AG10803 (cell line): ENCODE measurements at places on chromosomes 1 and 21.

GRCh38 chr21:42257091-42257765 lies 38.3 kb downstream of the ABCG1 start:
- peak; percentile 16 for DNase-seq

- DNase-seq = peak; percentile 3
Measured at GRCh38 chr1:88472298-88472697, 211.8 kb upstream of the PKN2 start.

DNA sequence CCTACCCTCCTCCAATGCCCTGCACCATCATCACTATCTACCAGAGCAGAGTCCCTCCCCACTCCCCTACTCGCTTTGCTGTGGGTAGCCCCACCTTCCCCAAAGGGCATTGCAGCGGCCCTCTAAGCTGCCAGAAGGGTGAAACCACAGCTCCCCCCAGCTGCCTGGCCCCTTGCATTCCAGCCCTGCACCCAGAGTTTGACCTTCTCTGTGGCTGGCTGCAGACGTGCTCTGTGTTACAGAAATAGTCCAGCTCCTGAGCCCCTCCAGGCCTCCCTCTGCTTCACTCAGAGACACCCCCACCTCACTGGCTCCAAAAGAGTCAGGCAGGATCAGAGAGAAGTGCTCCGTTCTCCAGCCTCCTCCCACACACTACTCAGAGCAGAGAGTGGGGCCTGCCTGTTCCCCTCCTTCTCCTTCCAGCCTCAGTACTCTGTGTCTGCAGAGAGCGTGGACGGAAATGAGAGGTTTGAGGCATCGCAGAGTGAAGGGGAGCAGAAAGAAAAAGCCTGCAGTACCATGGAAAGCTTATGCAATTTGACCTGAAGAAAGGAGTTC lies 63.2 kb downstream of the PLEKHA6 start:
- peak; percentile 85 for DNase-seq

DNA sequence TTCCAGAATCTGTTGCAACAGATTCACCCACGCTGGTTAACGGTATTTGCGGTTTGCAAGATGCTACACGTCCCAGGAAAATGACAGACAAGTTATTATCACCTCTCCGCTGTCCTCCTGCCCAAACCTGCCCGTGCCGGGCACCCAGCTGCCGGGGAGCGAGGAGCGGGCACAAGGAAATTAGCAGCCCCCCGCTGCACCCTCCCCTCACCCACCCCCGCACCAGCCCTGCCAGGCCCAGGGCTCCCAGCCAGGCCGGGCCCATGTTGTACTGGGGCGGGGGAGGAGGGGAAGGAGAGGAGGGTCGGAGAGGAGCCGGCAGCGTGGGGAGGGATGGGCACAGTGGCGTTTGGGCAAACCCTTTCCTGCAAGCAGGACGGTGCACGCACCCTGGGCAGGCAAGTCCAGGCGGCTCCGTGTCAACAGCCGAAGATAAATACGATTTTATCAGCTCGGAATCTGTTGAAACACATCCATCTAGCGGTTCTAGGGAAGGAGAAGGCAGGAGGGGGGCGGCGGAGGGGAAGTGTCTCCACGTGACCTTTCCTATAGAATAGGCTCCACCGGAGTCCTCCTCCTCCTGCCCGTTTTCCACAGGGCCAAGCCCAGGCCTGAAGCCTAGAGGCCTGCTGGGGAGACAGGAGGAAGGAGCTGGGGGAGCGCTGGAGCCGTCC lies 35.1 kb upstream of the CCDC27 start:
- no peak for DNase-seq

GRCh38 chr1:205270764-205271163 lies 43.0 kb downstream of the TMCC2 start:
- DNase-seq = no peak

DNA sequence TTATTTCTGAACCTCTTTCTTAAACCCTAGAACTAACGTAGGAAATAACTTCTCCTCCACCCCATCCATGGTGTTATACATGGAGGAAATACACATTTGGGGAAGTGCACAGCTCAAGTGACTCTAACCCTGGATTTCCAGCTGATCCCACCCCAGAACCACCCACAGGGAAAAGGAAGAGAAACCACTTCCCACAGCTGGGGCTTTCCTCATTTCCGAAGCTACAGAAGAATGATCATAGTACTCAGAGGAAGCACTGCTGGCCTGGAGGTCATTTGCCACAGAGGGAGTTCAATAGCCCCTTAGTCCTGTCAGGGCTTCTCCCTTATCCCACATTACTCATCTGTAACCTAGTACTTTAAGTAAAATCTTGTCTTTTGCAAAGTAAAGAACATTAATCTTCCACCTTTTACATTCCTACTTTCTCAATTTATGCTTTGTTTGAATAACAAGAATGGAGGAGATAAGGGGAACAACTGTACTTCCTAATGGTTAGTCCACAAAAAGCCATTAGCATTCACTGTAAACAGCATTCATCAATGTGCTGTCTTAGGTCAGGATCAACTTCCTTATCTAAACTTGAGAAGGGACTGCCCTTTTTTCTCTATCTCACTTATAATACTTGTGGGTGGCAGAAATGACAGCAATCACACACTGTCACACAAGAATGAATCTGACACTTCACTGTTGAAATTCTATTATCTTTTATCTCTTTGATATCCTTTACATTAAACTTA lies 63.0 kb upstream of the RGS1 start:
- DNase-seq = no peak

DNA sequence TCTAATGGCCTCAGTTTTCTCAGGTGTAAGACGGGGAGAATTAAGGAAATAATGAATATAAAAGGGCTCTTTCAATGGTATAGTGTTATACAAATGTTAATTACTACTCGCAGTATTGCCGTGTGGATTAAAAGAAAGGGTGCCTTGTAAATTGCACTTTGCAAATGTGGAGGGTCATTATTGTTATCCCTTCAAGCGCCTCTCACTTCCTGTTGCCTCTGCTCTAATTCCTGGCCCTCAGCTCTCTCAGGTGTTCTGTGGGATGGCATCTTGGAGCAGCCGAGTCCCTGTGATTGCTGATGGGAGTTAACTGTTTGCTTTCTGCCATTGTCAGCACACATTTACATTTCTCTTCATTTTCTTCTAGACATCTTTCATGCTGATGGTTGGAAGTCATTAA lies 7.1 kb upstream of the S100A11 start:
- DNase-seq = no peak

GRCh38 chr1:75731881-75732280 lies 7.4 kb downstream of the ACADM start:
- peak; percentile 26 for DNase-seq

DNA sequence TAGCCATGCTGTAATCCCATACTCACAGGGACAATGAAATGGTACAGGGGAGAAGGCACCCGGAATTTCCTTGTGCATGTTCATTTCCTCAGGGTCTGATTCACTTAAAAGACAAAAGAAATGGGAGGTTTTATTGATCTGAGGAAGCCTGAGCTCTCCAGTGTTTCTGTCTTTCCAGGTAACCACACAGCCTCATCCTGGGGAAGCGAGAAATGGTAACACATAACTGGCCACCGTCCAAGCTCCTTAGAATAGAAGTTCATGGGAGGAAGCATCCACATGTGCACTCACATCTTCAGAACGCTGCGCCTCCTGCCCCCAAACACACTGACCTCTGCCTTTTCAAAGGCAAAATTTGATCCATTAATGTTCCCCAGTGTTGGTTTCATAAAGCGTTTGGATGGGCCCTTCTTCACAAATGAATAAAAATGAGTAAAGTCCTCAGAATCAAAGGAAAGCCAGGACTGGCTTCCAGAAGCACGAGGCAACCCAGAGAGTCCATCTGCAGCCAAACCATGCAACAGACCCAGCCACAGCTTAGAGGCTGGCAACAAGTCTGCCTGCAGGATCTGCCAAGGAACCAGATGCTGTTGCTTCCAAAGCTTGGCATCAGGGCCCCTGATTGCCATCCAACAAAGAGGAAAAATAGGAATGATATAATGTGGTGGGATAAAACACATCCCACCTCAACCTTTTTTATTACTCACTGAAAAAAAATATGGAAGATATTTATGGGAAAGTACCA lies 120.3 kb downstream of the ZBTB18 start:
- peak; percentile 44 for DNase-seq

DNA sequence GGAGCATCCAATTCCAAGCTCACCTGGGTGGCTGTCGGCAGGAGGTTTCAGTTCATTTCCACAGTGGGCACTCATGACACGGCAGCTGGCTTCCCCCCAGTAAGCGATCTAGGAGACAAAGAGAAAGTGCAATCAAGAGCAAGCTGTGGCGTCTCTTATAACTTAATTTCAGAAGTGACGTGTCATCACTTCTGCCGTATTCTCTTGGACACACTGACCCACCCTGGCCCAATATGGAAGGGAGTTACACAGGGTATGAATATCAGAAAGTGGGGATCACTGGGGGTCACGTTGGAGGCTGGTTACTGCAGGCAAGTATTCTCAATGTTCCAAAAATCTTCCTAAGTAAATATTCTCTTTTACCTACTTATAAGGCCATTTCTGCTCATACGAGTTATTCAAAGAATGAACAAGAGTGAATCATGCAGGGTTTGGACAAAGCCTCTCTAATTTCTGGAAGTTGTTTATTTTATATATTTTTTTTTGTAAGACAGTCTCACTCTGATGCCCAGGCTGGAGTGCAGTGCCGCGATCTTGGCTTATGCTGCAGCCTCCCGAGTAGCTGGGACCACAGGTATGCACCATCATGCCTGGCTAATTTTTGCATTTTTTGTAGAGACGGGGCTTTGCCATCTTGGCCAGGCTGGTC lies 46.5 kb upstream of the GREM2 start:
- peak; percentile 67 for DNase-seq

DNA sequence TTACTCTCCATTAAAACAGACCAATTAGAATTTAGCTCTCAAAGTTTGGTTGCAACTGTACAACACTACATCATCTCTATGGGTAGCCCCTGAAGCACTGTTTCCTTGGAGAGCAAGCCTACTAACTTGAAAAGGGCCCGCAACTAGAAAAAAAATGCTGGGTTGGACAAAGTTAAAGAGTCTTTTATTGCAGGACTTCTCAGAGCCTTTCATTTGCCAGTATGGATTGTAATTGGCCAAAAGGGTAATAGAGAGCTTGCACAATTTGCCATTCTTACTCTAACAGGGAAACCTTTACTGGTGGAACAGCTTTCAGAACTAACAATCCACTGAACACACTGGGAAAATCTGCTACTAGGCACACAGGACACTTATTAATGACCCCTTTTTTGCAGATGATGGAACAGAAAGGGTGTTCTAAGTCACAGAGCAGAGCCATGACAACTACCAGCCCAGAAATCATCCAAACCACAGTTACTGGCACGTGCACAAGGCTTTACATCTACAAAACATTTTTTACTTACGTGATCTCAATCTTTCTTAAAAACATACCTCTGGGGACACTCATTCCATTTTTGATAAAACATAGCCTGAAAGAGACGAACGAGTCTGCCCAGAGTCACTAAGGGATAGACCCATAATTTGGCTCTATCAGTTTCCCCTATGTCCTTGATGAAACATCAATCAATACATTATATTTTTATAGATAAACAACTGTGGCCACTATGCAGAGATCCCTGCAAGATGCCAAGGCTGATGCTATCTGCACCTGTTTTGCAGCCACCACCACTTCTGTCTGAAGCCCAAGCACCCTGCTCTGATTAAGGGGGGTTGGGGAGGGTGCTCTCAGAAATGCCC lies 176.3 kb upstream of the EDN2 start:
- DNase-seq = no peak

- DNase-seq = peak; percentile 37
Measured at GRCh38 chr21:44304877-44305293, 5.0 kb downstream of the PFKL start.

DNA sequence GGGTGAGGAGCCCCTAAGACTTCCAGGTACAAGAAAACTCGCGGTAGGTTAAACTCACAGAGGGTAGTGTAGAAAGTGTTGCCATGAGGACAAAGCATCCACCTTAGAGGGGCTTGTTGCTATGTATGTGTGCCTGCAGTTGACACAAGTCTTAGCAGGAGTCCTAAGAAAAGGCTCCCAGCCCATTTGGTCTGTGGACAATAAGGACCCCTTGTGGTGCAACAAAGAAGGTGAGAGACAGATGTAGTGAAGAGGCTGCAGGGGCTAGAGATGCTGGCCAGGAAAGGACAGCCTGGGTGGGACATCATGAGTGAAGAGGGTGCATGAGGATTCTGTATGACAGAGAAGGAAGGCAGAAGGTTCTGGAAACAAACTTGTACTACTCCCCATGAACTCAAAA lies 36.3 kb upstream of the IL10 start:
- peak; percentile 39 for DNase-seq

DNA sequence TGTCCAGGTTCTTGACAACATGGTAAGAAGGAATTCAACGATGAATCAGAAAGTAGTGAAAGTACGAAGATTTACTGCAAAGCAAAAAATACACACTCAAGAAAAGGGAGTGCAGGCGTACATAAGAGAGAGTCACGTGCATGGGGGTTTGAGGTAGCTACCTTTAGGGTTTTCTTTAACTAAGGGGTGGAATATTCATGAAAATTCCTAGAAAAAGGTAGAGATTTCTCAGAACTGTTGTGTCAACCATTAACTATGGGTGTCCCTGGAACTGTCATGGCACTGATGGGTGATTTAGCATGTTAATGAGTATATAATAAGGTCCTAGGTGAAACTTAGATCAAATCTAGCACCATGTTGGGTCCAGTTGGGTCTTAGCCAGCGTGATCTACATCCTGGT lies 22.5 kb upstream of the SYDE2 start:
- no peak for DNase-seq
